Cardiac fibroblast (primary cell): ENCODE measurements at places on chromosomes 5 and 9.
A peak's percentile ranks its signal among the peaks of the same experiment; 100 is the strongest.

GRCh38 chr9:135249711-135250110 lies 162.2 kb downstream of the OLFM1 start:
- no peak for DNase-seq

- peak; percentile 53 for DNase-seq
These were observed 31.7 kb upstream of the CCL21 start for GRCh38 chr9:34741628-34742027.

GRCh38 chr5:179348843-179349242 lies 3.6 kb upstream of the ADAMTS2 start:
- no peak for DNase-seq

DNA sequence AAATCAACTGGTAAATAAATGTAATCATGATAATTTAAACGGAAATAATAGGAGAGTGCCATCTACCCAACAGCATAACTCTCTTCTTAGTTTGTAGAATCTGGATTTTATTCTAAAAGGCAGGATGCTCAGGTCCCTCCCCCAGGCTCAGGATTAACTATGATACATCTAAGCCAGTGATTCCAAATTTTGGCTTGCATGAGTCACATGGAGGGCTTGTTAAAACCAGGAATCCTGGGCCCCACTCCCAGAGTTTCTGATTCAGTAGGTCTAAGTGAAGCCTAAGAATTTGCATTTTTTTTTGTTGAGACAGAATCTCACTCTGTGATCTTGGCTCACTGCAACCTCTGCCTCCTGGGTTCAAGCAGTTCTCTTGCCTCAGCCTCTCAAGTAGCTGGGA lies 62.3 kb upstream of the ZFR start:
- peak; percentile 64 for DNase-seq

DNA sequence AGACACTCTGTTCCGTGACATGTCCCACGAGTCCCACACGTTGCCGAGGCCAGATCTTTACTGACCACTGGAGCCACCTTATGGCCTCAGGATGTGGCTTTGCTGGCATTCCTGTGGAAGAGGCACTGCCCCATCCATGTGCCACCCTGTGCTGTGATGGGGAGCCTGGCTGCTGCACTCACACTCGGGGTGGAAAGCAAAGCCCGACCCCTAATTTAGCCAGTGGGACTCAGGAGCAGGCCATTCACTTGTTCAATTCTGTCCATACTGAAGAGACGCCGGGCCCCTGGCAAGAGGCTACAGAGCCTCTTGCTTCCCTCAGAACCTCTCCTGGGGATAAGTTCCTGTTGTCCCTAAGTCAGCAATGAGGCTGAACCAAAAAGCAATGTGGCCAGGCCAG lies 18.6 kb upstream of the CEP72 start:
- DNase-seq: no peak

GRCh38 chr5:147557876-147558745 lies 48.2 kb upstream of the DPYSL3 start:
- peak; percentile 79 for DNase-seq

DNA sequence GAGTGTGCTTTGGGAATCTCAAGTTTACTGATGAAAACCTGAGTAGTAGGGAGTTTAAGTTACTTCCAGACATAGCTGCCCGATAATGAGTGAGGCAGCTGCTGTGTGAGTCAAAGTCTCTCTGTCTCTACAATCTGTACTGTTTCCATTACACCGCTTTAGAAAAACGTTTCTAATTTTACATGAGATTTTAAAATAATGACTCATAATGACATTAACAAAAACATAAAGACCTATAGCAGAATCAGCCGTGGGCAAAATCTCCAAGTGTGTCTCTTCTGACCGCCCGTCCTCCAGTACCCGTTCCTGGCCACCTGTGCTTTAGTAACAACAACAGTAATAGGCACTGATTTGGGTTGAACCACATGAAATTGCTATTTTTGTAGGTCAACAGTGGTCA lies 69.6 kb upstream of the PRRC1 start:
- no peak for DNase-seq

GRCh38 chr5:139746691-139747582 lies 48.7 kb upstream of the PSD2 start:
- DNase-seq: no peak

DNA sequence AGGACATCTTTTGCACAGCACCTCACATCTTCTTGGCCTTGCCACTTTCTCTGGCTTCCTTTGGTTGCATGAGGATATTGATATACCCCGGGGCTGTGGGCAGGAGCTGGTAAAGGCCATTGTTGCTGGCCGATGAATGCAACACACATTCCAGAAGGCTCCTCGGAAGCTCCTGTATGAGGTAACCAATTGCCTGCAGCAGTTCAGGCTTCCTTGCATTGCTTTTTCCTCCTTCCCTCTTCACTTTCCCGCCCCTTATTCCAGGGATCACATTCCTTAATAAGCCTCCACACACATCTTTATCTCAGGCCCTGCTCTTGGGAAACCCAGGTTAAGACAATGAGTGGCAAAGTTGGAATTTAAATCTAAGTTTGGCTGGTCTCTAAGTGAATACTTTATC lies 505.4 kb upstream of the CLINT1 start:
- DNase-seq: no peak

DNA sequence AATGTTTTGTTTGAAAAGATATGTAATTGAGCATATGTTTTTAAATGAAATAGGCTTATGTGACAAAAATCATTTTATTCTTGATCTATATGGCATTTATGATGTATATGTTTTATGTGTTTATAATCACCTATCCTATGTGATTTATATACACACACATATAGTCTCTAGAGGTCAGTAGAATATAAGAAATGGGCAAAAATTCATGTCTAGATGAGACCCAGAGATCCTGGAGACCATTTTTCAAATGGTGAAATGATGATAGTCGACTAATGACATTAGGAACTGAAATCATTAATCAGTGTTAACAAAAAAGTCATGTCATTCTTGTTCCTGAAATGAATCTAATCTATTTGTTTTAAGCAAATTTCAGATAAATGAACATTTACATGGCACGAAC lies 709.2 kb upstream of the WWC1 start:
- peak; percentile 47 for DNase-seq

GRCh38 chr5:66717455-66718373 lies 121.5 kb downstream of the MAST4 start:
- no peak for DNase-seq

- DNase-seq: no peak
These were observed 571 bp upstream of the S1PR3 start for GRCh38 chr9:88990729-88991065.

DNA sequence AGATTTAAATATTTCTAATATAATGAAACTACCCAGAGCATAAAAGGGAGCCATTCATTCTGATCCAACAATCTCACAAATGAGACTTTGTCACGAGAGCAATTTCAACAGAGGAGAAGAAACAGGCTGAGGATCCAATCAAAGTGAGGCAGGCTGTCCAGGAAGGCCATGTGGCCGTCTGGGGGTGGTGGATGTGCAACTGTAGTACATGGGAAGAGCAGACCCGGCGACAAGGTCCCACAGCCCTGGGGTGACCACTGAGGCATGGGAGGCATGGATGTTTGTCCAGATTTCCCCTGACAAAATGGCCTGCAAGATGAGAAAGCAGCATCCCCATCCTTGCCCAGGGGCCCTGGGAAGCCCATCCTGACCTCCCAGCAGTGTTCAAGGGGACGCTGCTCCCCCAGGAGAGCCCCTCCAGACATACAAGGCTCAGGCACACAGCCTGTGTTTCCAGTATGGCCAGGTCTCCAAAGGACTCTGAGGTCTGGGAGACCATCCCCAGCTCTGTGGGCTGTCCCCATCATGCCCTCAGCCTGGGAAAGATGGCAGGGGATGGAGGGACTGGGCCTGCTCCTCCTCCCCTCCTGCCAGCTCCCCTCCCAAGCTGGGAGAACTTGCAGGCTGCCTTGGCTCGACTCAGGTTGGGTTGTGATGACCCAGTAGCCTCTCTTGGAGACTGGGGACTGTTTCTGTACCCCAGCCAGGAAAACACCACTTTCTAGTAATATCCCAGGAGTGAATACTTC lies 27.5 kb upstream of the FCN2 start:
- DNase-seq: no peak

DNA sequence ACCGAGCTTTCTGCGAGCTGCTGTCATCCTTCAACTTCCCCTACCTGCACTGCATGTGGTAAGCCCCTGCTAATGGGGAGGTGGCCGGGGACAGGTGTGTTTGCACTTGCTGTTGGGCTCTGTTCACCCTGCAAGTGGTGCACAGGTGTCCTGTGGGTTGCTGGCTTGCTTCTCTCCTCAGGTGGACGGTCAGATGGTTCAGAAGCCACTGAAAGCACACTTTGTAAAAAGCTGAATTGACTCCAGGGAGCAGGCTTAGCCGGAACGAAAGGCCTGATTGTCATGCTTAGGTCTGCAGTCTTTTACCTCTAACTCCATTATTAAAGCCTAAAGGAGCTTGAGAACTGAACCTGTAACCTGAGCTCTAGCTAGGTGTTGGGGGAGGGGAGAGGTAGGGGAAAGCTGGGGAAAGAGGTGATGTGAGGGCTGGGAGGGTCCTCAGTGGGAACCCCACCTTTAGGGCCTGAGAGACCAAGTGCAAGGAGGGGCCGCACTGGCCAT lies 37.6 kb downstream of the ACER2 start:
- DNase-seq: no peak

- peak; percentile 16 for DNase-seq
These were observed 320.0 kb downstream of the FBXL17 start for GRCh38 chr5:108061941-108062340.

- DNase-seq: no peak
These were observed 1279.5 kb downstream of the CDH12 start for GRCh38 chr5:21573416-21574314.

DNA sequence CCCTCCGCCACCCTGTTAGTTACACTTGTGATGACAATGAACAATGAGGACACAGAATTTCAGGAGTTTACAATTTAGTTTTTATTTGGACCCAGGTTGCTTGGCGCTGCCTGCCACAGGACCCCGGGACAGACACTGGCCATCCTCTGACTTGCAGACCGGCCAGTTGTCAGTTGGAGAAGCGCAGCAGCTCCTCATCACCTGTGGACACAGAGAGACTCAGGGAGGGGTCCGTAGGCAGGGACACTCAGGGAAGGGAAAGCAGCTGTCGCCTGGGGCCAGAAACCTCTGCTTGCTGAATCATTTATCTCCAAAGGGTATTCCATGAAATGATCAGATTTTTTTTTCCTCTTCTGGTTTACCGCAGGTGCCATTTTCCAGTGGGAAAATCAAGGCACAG lies 18.0 kb downstream of the AMBP start:
- no peak for DNase-seq

- peak; percentile 11 for DNase-seq
These were observed 1.3 kb downstream of the ARSB start for GRCh38 chr5:78983601-78984438.

DNA sequence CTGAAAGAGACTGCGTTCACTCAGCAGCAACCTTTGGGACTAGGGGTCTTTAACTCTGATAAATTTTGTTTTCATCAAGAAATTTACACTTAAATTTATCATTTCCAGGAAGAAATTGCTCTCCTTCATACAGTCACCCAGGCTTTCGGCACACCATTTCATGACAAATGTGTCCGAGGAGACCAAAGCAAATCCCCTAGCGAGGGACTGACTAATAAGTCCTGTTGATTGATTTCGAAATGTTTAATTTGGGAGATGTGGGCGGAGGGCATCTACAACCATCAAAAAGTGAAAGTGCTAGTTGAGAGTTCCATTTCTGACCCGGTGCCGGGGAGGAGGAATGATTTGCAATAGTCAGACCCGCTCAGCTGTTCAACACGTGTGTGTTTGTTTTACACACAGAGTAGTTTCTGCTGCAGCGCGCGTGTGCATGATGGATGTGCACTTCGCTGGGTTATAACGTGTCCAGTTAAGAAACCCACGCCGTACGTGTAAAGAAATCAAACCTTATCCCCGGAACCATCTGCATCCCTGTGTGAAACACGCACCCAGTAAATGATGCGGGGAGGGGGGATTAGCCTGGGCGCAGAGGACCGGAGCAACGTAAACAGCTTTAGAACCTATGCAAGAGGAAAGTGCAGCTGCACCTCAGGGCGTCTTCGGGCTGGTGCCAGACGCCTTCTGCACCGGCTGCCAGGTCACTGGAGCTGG lies 845 bp upstream of the NR4A3 start:
- DNase-seq: peak; percentile 88

- no peak for DNase-seq
These were observed 35.6 kb downstream of the ROR2 start for GRCh38 chr9:91914404-91914803.

- no peak for DNase-seq
These were observed 373.5 kb downstream of the KIAA0825 start for GRCh38 chr5:94244921-94245320.

GRCh38 chr9:133957328-133957727 lies 34.8 kb downstream of the VAV2 start:
- DNase-seq: no peak

DNA sequence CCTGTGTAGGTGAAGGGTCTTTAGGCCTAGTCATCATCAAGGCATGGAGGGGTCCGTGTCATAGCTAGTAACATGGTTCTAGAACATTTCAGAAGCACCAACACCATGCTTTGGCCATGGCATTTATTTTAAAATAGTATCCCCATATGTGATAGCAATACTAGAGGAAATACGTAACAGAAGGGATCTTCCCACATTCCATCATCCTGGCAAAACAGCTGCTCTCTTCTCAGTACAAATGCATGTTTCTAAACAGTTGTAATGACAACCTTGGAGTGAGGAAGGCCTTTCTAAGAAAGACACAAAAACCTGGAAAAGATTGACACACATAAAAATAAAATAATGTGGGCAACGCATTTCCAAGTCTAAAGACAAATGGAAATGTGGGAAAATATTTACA lies 97.6 kb downstream of the GADD45G start:
- no peak for DNase-seq

DNA sequence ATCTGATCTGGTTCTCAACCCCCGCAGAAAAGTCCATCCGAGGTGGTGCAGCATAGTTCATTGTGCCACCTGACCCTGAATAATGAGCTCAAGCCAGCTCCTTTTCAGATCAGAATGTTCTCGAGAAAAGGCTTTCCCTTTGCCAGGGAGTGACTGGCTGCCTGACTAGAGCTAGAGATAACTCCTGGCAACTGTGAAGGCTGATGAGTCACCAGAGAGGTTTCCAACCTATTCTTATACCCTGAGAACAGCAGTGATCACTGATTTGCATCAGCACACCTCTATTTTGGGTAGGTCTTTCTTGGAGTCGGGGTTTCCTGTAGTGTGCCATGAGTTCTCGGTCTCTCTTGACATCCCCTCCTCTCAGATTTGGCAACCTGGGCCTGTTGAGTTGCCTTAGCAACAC lies 127.9 kb downstream of the PIK3R1 start:
- DNase-seq: peak; percentile 93
